ENCODE measurements at places on chromosomes 12 and 14.

GRCh38 chr12:53424626-53425514 lies 1.2 kb downstream of the AMHR2 start:
- H3K27me3 ChIP-seq, result no peaks in the 10 kb centered on the region
- H3K4me1 ChIP-seq, result peaks cover 15% of the 10 kb centered on the region
- H3K36me3 ChIP-seq, result no peaks in the 10 kb centered on the region

DNA sequence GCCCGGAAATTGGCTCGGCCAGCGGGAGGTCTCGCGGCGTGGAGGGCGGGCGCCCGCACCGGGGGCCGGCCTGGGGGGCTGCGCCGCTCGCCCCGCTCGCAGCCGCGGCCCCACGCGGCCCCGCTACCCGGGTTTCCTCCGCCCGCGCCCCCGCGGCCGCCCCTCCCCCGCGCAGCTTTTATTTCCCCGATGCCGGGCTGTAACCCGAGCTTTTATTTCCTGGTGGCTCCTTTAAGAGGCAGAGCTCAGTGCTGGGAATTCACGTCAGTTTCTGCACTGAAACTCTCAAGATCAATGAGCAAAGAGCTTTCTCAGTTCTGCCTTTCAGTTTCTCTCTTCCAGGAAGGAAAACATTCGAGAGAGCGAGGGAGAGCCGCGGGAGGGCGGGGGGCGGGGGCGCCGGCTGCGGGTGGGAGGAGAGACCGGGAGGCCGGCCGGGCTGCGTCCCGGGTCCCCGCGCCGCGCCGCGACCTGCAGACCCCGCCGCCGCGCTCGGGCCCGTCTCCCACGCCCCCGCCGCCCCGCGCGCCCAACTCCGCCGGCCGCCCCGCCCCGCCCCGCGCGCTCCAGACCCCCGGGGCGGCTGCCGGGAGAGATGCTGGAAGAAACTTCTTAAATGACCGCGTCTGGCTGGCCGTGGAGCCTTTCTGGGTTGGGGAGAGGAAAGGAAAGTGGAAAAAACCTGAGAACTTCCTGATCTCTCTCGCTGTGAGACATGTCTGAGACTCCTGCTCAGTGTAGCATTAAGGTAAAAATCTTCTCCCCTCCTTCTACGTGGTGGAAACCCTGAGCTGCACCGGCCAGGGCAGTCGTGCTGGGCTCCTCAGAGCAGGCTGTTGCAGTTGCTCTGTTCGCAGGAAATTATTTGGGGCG lies at the start of gene ETV6:
ETV6 (plus strand) TSS at position 262 of the 873 bp plus-strand sequence; CDS start at position 716, 454 bp downstream.
- peaks cover 7% of the 10 kb centered on the region for H3K4me1 ChIP-seq
- no peaks in the 10 kb centered on the region for H3K36me3 ChIP-seq
- H3K27ac ChIP-seq, result peak within 1 kb of the TSS; percentile 87
- H3K27me3 ChIP-seq, result no peaks in the 10 kb centered on the region

- no peaks in the 10 kb centered on the region for H3K4me1 ChIP-seq
- no peaks in the 10 kb centered on the region for H3K36me3 ChIP-seq
- H3K27ac ChIP-seq, result no peak overlapping the region
- no peaks in the 10 kb centered on the region for H3K27me3 ChIP-seq
- no peak overlapping the region for H3K4me3 ChIP-seq
These were observed 60.1 kb upstream of the DIO2 start for GRCh38 chr14:80271389-80271788.

DNA sequence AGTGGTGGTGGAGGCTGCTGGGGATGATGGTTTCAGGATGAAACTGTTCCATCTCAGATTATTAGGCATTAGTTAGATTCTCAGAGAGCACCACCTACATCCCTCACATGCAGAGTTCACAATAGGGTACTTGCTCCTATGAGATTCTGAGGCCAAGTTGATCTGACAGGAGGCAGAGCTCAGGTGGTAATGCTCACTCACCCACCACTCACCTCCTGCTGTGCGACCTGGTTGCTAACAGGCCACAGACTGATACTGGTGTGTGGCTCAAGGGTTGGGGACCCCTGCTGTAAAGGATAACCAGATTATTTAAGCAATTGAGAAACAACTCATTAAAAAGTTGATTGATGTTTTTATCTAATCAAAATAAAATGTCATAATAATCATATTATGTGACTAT lies 248.5 kb downstream of the RERGL start:
- DNase-seq, result no peak
- no peak overlapping the region for H3K4me3 ChIP-seq
- no peaks in the 10 kb centered on the region for H3K27me3 ChIP-seq
- H3K4me1 ChIP-seq, result no peaks in the 10 kb centered on the region

DNA sequence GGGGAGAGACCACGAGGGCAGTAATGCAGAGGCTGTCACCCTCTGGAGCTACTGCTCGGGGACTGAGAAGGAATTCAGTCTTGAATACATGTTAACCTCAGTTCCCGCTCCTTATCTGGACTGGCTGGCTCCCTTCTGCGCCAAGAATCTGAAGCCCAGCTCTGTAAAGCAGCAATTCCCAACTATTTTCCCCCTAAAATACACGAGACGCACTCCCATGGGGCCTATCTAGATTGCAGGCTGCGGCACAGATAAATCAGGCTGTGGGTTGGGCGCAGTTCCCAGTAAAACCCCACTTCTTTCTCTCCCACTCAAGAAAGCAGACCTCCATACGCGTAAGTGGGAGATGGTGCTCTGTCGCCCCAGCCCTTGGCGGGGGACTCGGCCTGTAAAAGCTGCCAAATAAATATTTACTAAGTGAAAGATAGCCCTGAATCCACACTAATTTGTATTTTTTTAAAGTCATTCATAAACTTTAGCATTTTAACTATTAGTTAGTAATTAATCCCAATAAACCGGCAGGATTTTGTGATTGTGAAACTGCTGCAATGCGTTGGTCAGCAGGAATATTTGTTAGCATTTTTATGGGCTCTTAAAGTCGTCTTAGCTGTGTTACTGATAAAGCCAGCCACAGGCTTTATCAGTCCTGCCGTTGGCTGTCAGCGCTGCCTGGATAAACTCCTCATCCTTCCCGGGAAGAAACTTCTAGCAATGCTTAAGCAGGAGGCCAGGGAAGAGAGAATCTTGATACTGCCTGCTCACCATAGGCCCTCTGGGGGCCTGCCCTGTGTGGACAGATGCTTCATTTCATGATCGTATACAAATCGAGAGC lies 17.8 kb downstream of the FBXL14 start:
- H3K4me1 ChIP-seq, result peaks cover 28% of the 10 kb centered on the region
- no peaks in the 10 kb centered on the region for H3K36me3 ChIP-seq
- no peaks in the 10 kb centered on the region for H3K27me3 ChIP-seq
- no peak overlapping the region for H3K27ac ChIP-seq
- no peak overlapping the region for H3K4me3 ChIP-seq

- no peaks in the 10 kb centered on the region for H3K27me3 ChIP-seq
- H3K36me3 ChIP-seq, result no peaks in the 10 kb centered on the region
- no peak overlapping the region for H3K4me3 ChIP-seq
- H3K27ac ChIP-seq, result no peak overlapping the region
- peaks cover 25% of the 10 kb centered on the region for H3K4me1 ChIP-seq
These were observed 29.5 kb downstream of the ACTN1 start for GRCh38 chr14:68949601-68949965.

DNA sequence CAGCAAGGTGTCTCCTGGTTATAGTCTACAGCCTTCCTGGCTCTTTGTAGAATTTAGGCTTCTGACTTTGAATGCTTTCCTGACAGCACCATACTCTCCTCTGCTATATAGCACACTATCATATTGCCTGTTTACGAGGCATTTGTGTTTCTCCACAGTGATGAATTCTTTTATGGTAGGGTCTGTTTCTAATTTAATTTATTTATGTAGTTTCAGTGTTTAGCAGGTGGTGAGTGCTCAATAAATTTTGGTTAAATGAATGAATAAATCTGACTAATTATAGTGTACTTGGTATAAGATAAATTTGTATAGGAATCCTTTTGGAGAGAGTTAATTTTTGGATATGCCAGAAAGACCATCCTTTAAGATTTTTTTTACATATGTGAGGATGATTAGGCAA lies 115.3 kb downstream of the RAD51B start:
- H3K36me3 ChIP-seq, result no peaks in the 10 kb centered on the region
- H3K27me3 ChIP-seq, result no peaks in the 10 kb centered on the region
- no peak for DNase-seq
- H3K4me1 ChIP-seq, result peaks cover 7% of the 10 kb centered on the region
